RWPE1 (cell line): ENCODE measurements at places on chromosomes 6 and 20.

GRCh38 chr6:106194949-106195921 lies 109.1 kb downstream of the PRDM1 start:
- DNase-seq, result peak; percentile 72

- DNase-seq, result no peak
Observed at GRCh38 chr20:36865076-36865860, 10.7 kb upstream of the TLDC2 start.

- no peak for DNase-seq
Observed at GRCh38 chr6:45026003-45026516, 302.1 kb upstream of the RUNX2 start.

DNA sequence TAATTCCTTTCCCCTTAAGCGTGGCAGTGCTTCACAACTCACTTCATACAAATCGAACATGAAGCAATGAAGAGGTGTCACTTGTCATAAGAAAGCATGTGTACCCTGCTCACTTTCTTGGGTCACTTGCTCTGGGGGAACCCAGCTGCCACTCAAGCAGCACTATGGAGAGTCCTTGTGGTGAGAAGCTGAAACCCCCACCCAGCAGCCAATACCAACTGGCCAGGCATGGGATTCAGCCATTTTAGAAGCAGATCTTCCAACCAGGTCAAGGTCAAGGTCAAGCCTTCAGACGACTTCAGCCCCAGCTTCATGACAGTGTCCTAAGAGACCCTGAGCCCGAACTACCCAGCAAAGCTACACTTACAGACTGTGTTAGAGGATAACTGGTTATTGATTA lies 62.8 kb downstream of the PSMB1 start:
- DNase-seq, result no peak

DNA sequence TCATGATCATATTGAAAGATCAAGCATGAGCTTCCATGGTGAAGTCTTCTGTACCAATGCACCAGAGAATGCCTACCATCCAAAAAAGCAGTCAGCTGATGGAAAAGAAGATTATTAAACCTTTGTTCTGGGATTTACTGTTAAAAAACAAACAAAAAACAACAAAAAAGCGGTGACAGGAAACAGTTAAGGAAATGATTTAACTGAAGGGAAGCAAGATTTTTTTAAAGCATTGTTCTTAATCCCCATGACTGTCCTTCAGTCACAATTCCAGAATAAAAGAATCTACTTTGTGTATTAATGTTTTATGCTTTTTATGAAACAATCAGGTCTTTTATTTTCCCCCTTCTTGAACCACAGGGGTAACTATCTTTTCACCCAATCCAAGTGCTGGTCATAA lies 23.9 kb downstream of the FAM162B start:
- no peak for DNase-seq

DNA sequence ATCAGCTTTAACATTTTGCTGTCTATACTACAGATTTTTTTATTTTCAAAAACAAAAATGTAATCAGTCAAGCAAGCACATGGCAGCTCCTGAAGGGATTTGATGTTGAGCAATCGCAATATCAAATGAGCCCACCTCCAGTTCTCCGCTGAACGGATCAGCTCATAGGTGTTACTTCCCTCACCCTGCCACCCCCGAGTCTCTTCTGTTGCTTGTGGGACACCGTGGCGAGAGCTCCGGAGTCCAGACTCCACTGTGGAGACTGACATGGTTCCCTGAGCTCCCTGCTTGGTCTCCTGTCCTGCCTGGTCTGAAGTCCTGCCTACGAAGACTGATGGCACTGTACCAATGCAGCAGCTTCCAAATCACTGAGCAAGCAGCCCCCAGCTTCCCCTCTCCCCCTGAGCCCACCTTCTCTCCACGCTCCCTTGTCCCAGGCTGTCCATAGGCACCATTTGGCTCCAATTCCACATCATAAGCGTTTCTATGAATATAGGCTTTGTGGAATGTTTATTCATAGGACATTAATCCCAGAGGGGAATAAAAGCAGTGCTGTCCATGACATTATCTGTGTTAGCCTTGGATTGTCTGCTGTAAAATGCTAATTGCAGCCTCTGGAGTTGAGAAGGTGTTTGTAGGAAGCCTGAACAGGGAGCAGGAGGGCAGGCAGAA lies 162.2 kb downstream of the LY86 start:
- no peak for DNase-seq

GRCh38 chr20:29689411-29690225 lies 1567.8 kb upstream of the DEFB115 start:
- no peak for DNase-seq

DNA sequence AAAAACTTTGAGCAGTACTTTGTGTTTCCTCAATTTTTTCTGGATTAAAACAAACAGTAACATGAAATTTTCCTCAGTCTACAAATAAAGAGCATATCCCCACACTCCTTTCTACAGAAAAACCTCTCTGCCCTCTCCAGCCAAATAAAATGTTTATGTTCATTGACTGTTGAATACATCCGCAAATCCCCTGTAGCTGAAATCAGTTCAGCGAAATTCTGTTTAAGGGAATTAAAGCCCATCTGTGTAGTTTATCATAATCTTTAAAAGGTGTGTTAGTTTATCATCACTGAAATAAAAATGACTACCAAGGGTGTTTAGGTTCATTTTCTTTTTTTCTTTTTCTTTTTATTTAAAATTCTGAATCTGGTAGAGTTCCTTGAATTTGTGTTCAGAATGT lies 157.8 kb upstream of the RUNX2 start:
- no peak for DNase-seq

GRCh38 chr6:20583444-20583800 lies 49.2 kb downstream of the CDKAL1 start:
- no peak for DNase-seq

DNA sequence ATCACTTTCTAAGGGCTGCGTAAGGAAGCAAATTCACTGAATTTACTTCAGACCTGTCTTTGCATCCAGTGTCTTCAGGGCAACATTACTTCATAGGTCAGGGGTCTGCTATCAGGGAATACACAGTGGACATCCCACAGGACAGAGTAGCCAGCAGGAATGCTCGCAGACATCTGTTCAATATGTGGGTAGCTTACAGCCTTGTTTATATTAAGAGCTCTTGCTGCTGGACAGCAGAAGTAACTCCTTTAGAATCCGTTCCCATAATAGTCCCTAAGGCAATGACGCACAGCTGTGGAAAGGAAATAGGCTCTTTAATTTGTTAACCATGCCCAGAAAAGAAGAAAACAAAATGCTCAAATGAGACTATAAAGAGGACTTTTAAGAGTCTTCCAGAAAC lies 198.7 kb downstream of the MOXD1 start:
- no peak for DNase-seq

DNA sequence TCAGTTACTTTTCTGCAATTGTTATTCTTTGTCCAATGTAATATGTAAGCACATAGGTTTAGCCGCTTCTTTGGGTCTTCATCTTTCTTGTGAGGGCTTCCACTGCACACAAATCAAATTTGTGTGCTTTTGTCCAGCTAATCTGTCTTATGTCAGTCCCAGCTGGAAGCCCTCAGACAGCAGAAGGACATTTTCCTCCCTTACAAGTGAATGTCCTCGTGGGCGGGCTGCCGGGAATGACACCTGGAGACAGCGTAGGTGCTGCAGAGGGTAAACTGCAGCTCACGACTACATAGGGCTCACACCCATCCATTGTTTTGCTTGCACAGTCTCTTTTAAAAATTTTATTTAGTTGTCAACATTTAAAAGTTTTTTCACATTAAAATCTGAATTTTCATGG lies 24.6 kb upstream of the PPP1R14C start:
- DNase-seq, result no peak

DNA sequence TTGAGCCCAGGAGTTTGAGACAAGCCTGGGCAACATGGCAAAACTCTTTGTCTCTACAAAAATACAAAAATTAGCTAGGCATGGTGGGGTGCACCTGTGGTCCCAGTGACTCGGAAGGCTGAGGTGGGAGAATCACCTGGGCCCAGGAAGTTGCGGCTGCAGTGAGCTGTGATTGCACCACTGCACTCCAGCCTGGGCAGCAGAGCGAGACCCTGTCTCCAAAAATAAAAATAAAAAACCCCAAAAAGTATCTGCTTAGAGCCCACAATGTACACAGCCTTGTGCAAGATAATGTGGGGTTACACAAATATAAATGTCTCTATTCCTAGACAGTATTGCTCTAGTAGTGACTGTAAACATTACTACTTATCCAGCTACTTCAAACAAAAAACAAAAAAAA lies 5.9 kb downstream of the ESF1 start:
- no peak for DNase-seq

GRCh38 chr20:61044499-61044898 lies 207.6 kb upstream of the CDH4 start:
- no peak for DNase-seq

- DNase-seq, result peak; percentile 6
Observed at GRCh38 chr6:143449714-143450452, 612 bp downstream of the ADAT2 start.

DNA sequence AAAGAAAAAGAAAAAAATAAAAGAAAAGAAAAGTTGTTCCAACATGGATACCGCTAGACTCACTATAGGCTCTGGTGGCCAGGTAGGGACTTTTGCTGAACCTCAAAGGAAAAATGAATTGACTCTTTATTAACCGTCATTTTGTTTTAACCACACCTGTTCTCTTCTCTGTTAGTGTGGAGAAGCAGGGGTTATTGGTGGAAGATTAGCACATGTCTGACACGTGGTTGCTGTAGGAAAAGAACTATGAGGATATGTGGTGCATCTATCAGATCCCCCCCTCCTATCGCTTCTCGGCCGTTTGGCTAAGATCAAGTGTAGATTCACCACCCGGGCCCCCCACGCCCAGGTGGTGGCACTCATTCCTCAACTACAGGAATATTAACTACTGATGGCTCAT lies 212.4 kb upstream of the ZNF184 start:
- no peak for DNase-seq

GRCh38 chr6:66396549-66396948 lies 689.5 kb upstream of the EYS start:
- DNase-seq, result no peak

- no peak for DNase-seq
Observed at GRCh38 chr20:9031991-9032390, 36.9 kb upstream of the PLCB4 start.

DNA sequence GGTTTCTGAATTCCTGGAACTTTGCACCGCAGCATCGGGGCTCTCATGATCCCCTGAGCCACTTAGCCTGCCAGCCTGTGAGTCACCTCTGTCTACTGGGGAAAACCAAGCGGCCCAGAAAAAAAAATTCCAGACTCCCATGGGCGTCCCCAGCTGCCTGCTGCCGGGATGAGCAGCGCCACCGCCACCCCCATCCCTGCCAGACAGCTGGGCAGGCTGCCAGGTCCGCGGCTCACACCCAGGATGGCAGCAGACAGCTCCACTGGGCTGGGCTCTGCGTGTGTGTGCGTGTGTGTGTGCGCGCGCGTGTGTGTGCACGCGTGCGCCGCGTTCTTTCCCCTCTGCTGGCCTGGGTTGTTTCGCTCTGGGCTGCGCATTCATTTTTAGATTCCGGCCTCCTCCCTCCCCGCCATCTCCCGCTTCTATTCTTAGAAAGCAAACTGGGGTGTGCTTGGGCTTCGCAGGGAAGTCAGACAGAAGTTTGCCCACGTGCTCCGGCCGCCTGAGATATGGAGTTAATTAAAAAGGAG lies 38.9 kb upstream of the PMEPA1 start:
- peak; percentile 97 for DNase-seq

- DNase-seq, result no peak
Observed at GRCh38 chr20:17295991-17296390, 69.2 kb downstream of the PCSK2 start.

GRCh38 chr6:134684423-134684795 lies 265.5 kb downstream of the ALDH8A1 start:
- no peak for DNase-seq

DNA sequence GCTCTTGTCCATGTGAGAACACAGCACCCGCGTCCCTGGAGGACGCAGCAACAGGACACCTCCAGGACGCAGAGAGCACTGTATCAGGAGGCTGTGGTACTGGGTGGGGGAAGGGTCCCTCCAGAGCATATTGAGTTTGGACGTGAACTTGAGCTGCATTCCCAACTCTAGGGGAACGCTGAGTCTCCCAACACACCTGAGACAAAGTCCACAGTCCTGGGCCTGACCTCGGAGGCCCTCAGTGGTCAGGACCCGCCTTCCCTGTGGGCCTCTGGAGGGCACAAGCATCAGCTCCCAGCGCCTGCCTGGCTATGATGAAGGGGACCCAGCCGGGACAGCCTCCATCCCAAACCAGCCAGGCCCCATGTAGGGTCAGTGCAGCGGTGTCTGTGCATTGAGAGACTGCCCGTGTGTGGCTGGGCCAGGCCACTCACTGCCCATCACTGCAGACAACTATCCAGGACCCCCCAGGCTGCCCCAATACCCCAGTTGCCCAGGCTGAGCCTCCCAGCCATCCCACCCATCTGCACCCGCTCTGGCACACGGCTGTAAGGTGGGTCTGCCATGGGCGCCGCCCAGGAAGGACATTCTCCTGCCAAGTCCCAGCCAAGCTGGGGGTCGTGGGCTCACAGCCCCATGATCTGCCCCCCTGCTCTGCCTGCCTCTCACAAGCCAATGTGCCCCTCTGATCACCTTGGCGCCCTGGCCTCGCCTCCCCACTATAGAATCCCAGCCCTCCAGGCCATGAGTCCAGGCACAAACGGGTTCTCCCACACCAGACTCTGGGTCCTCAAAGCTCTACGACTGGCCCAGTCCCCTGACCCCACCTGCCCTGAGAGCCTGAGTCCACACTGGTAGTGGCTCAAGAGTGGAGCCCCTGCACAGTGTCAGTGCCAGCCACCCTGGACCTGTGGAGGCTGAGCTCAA lies 115.7 kb downstream of the TAF4 start:
- DNase-seq, result no peak

DNA sequence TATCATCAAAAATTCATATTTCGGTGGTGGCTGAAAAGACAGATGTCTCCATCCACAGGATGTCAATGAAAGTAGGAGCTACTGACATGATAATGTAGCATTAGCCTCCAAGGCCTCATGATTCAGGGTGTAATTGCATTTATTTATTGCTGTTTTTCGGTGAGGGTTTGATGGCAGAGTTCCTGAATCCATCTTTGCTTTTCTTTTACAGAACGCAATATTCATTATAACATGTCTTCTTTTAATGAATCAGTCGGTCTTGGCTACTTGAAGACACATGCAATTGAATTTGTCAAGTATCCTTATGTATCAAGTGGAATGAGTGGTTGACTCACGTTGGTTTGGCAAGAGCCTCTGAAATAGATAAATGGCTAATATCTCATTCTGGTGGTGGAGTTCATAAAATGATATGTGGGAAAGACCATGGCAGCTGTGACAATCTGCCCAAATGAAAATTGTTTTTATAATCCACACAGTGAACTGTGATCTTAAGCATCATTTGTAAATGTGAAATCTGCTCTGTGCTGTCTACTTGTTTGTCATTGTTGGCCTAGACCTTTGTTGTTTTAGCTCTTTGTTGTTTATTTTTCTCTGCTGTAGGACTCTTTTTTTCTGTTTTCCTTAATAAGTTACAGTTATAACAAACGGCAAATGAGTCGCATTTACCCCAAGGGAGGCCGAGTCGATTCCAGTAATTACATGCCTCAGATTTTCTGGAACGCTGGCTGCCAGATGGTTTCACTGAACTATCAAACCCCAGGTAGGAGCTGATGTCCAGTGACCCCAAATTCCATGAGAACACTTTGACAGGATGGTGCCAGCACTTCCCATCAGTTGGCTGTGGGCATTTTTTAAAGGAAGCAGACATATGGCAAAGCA lies 105.7 kb upstream of the LAMP5 start:
- DNase-seq, result no peak
